ENCODE measurements at places on chromosomes 1 and 21.

DNA sequence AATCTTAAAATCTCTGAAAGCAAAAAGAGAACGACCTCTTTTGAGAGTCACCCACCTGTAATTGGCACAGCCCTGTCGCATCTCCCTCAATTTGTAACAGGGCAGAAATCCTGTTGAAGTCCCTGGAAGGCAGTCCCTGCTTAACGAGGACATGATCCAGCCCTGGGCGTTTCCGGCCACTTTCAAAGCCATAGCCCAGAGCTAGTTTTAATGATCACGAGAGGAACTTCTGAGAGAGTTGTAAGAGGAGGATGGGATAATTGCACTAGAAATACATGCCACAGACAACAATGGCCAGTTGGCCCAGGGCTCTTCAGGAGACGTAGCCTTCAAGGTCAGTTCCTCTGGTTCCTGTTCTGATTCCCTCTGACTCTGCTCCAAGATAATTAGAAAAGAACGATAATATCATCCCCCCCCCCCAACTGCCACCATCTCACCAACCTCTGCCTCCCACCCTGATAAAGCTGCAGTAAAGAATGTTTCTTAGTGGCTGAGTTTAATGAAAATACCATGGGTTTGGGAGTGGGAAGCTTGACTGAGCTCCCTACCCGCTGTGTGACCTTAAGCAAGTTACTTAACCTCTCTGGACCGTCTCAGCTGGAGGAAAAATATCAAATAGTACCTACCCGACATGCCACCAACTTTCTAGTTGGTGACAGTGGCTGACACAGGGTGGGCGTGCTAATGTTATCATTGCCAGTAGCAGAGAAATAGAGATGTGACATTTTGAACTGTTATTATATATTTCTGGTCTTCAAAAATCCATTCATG, 140.0 kb downstream of the OMA1 start:
- no peak for DNase-seq

DNA sequence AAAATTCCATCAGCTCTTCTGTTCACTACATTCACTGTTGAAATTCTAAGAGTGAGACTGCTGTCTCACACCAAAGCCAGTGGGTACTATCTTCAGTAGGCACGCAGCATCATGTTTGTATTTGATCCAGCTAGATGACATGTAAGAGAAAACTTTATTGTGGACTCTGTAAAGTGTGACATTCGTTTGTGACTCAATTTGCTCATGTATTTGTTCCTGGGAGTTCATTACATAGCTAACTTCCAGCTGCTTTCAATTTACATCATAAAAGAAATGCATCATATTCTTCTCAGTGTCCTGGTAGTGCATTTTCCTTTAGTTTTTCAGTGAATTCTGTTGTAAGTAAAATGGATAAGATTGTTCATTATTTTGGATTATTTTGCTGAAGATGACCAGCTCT, 31.4 kb downstream of the CTH start:
- no peak for DNase-seq

DNA sequence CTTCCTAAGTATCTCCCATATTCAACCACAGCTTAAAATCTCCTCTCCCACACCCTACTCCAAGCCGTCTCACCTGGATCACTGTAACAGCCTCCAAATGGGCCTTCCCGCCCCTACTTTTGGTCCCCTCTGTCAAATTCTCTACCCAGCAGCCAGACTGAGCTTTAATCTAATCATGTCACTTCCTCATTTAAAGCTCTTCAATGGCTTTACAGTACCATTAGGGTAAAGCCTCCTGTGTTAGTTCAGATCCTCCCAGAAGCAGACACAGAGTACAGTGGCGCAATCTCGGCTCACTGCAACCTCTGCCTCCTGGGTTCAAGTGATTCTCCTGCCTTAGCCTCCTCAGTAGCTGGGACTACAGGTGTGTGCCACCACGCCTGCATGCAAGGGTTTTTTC, 46.8 kb upstream of the PSEN2 start:
- no peak for DNase-seq

DNA sequence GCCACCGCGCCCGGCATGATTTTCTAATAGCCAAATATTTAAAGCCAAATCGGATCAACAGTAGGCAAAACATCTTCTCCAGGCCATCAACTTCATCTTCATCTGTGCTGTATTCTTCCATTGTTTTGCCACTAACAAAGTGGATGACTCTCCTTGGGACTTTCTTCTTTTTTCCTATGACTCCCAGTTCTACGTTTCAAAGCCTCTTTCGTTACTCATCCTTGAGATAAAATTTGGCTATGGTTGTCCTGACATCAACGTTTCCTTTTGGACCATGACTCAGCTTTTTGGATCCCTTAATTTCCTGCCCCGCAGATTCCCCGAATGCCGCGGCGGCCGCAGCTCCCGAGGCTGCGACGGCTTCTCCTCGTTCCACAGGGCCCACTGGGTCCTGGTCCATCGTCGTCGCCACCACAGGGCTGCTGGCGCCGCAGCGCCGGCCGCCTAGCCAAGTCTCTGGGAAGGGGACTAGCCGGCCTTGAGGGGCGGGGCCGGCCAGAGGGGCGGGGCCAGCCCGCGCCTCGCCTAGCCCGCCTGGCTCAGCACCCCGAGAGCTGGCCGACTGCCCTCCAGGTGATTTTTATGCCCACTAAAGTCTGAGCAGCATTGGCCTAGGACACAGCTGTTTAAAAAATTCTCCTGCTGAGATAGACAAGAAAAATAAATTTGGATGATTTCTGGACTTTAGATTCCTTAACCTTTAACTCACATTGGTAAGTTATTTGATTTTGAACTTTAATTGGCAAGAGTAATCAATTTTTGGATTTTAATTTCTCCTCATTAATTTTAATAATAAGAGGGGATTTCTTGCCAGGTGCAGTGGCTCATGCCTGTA, 93.9 kb downstream of the ADCY10 start:
- peak; percentile 53 for DNase-seq

GRCh38 chr1:218945050-218945449, 228.6 kb upstream of the LYPLAL1 start:
- DNase-seq: no peak

DNA sequence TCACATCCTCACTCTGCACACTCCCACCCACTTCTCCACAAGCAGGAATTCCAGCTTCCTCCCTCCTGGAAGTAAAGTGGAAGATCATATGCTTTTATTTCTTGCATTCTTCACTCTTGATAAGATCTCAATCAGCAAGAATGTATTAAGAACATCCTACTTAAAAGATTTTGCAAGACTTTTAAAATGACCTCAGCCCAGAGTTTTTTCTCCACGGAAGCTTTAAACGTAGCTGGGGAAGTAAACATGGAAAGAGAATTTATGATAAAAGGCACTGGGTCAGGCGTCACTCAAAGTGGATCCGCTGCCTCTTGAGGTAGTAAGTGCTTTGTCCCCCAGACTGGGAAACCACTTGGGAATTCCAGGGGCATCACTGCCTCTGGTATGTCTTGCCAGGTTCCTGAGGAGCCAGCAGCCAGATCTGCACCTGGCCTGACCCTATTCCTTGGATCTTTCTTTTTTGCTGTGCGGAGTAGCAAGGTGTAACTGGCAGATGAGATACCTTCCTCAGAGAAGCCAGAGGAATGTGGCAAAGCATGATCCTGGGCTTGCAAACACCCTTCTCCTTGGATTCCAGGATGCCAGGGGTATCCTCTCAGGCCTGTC, 33.9 kb downstream of the CDK18 start:
- no peak for DNase-seq

GRCh38 chr1:231724876-231725647, 98.5 kb downstream of the DISC1 start:
- peak; percentile 13 for DNase-seq

DNA sequence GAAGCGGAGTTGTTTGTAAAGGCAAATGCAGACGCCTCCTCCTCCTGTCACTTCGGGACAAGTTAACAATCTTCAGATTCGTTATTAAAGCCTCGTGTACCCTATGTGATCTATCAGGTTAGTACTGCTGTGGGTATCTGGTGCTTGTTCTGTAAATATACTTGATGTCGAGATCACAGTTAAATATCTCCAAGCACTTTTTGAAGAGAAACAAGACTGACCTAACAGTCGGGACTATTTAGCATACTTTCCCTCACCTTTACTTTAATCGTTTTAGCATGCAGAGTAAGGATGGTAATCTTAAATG, 710 bp downstream of the KLHL20 start:
- DNase-seq: no peak

Measured in GM19239 (cell line).